Kidney tubule cell (primary cell): ENCODE measurements at places on chromosomes 4 and X.
A peak's percentile ranks its signal among the peaks of the same experiment; 100 is the strongest.

DNA sequence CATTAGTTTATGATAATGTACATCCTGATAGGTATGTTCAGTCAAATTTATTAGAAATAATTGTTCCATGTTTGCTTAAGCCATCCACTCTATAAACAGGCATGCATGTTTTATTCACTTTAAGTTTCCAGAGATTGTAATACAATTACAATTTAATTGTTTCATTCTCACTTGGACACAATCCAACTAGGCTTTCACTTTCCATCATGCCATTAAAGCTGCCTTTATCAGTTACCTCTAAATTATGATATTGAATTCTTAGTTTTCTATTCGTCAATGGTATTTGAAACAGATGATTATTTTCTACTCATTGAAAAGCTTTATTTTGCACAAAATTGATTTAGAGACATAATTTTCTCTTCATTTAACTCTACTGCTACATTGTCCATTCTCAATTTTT is 1196.3 kb downstream of the RAPGEF2 start:
- no peak for DNase-seq

DNA sequence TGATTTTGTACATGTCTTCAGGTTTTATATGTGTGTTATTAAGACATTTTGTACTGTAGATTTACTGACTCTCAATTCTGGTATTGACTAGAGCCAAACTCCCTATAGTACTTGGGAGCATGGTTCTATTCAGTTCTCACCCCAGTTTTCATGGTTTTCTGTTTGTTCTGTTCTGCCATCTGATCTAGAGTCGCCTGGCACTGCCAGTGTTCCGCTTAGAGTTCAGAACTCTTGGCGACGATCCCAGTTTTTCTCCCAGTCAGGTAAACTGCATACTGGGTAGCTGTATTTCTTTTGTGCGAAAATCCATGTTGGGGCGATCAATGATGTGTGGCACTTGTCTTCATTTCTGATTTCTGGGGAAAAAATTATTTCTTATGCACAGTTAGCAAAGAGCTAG is 78.0 kb downstream of the PHOX2B start:
- no peak for DNase-seq

- DNase-seq = no peak
Observed at GRCh38 chrX:133175605-133176004, 42.5 kb downstream of the TFDP3 start.

DNA sequence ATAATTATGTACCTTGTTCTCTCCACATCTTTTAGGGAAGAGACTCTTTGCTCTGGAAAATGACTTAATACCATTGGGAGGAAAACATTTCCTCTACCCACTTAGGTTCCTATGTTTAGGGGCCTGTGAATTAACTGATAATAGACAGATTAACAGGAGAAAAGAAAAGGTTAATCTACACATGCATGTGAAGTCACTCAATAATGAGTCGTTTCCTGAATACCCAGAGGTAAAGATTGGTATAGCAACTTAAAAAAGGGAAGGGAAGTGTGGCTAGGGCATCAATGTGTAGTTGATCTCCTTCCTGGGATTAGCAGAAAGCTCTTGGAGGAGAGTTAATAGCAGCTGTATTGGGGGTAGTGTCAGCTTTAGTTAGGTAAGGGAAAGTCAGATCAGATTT is 419.5 kb upstream of the ATOH1 start:
- DNase-seq = no peak

GRCh38 chrX:125293850-125294780 is 25.6 kb upstream of the TEX13C start:
- peak; percentile 50 for DNase-seq
